ENCODE measurements at places on chromosomes 5 and 9. TPM values are rescaled to one million over a fixed set of nuclear protein-coding genes. Genes with fewer than 3 reads are reported as not detected.

TNC gene
- total RNA-seq: 54.9 TPM

TRIM7 gene
- not detected for total RNA-seq

TMEM141 gene
- 19.9 TPM for total RNA-seq

COL15A1 gene
- 3.2 TPM for total RNA-seq

SGTB gene
- 5.5 TPM for total RNA-seq

HTR1A gene
- not detected for total RNA-seq

B4GALT1 gene
- total RNA-seq: 7.3 TPM

FKTN gene
- total RNA-seq: 34.2 TPM

FOXD4L3 gene
- total RNA-seq: not detected

S1PR3 gene
- 29.4 TPM for total RNA-seq

GMCL2 gene
- total RNA-seq: not detected

SEMA5A gene
- 11.9 TPM for total RNA-seq

C9orf152 gene
- not detected for total RNA-seq

SPINK13 gene
- not detected for total RNA-seq

ERAP2 gene
- total RNA-seq: not detected

SYNPO gene
- 1.3 TPM for total RNA-seq

RAD1 gene
- 40.6 TPM for total RNA-seq

HEXB gene
- 65.6 TPM for total RNA-seq

PTPRD gene
- 118 TPM for total RNA-seq

NTNG2 gene
- total RNA-seq: 1.2 TPM

SPINK6 gene
- total RNA-seq: not detected

CDC23 gene
- total RNA-seq: 83.3 TPM

FBP1 gene
- 0.31 TPM for total RNA-seq

DIPK1B gene
- 52.8 TPM for total RNA-seq

ADRB2 gene
- 0.40 TPM for total RNA-seq

EPB41L4A gene
- total RNA-seq: 2.7 TPM

MBLAC2 gene
- total RNA-seq: 5.1 TPM

PLCXD3 gene
- total RNA-seq: 0.09 TPM

MARVELD2 gene
- 13.7 TPM for total RNA-seq

AMBP gene
- not detected for total RNA-seq

PCDHGA8 gene
- total RNA-seq: 2.3 TPM

PCDHA7 gene
- total RNA-seq: 0.36 TPM

FCHO2 gene
- 11.7 TPM for total RNA-seq

IFNA13 gene
- not detected for total RNA-seq

GRXCR2 gene
- total RNA-seq: not detected

ARHGEF28 gene
- total RNA-seq: 0.28 TPM

GABRG2 gene
- total RNA-seq: 0.64 TPM

HSD17B3 gene
- total RNA-seq: not detected

FAM221B gene
- total RNA-seq: not detected

TPPP gene
- total RNA-seq: not detected

LOX gene
- total RNA-seq: 0.11 TPM

PRLR gene
- total RNA-seq: 0.51 TPM

NEUROG1 gene
- not detected for total RNA-seq

SPINK7 gene
- total RNA-seq: not detected

SEC24A gene
- total RNA-seq: 12.7 TPM

PROB1 gene
- total RNA-seq: 0.67 TPM

SPINK4 gene
- total RNA-seq: not detected

SPZ1 gene
- total RNA-seq: not detected
